Fibroblast of mammary gland (primary cell): ENCODE measurements at places on chromosomes 7 and 10.

DNA sequence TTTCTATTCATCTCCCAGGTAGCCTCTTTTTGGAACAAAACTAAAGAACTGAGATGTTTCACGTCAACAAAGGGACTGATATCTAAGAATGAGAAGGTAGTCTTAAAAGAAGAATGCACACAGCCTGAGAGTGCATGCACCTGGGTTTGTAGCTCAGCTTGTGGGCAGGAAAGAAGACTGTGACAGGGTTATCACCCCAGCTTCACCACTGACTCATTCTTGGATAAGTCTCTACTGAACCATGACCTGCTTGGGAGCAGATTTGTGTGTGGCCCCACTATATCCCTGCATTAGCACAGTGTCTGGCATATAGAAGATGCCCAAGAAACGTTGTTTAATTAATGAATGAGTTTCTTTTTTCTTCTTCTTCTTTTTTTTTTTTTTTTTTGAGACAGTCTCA, 187.5 kb downstream of the GPAM start:
- no peak for DNase-seq

GRCh38 chr7:94907026-94907810, at the start of gene PPP1R9A:
TSS of gene PPP1R9A (plus strand) at chr7:94907594. CDS start at chr7:94910114, 2,520 bp downstream.
- peak; percentile 6 for DNase-seq

- DNase-seq: peak; percentile 48
These were observed 42.4 kb upstream of the TOMM7 start for GRCh38 chr7:22864855-22865601.

- DNase-seq: no peak
These were observed 264.3 kb downstream of the SEMA3A start for GRCh38 chr7:83930262-83930661.
